ENCODE measurements at places on chromosomes 3 and 15.
A peak's percentile ranks its signal among the peaks of the same experiment; 100 is the strongest.

DNA sequence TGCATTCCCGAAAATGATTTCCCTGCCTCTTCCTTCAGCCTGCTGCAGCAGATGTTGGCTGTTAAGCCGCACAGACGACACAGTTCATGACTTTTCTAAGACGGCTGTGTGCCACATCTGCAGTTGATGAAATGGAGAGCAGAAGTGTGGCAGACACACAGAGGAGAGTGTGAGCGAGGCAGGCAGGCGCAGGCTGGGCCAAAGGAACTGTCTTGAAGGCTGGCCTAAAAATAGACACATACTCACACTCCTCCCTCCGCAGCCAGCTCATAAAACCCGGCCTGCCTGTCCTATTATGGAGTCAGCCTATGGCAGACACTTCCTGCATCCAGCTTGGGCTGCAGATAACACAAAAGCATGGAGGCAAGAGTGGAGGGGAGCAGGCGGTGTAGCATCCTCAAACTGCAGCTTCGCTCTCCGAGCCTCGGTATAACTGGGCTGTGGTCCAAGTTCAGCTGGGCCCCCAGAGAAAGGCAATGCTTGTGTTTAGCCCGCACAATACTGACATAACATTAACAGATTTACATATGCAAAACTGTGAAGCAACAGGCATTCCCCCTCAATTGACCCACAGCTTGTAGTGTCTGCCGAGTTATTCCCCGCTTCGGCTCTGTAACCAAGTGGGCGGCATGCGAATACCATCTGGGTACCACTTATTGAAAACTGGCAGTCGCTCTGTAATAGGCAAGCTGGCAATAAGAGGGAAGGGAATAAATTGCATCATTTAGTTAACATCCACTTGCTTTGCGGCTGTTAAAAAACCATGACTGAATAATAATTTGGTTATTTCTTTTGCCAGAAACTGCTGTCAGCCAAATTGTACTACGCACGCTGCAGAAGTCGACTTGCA is 40.8 kb downstream of the FOXP1 start:
- no peak for DNase-seq

- no peak for DNase-seq
These were observed 43.0 kb downstream of the BCL2L10 start for GRCh38 chr15:52069559-52069958.

- DNase-seq: no peak
These were observed 39.1 kb upstream of the LRTM1 start for GRCh38 chr3:54966979-54967378.

GRCh38 chr3:78066287-78066686 is 1026.4 kb downstream of the ROBO2 start:
- DNase-seq: no peak

DNA sequence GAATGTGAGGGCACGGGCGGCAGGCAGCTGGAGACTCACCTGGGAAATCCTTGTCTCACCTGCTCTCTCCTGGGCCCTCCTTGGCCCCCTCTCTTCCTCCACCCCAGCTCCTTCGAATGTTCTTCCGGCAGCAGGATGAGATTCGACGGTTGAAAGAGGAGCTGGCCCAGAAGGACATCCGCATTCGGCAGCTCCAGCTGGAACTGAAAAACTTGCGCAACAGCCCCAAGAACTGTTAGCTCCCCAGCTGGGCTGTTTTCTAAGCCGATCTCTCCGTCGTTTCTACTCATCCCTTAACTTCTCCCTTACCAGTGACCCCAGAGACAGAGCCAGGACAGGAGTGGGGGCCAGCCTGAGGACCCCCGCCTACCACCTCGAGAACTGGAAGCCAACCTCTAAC is 95.0 kb downstream of the ANP32A start:
- DNase-seq: peak; percentile 38

GRCh38 chr3:4163011-4163410 is 140.2 kb upstream of the SETMAR start:
- no peak for DNase-seq

GRCh38 chr15:74680456-74680855 is 15.4 kb downstream of the EDC3 start:
- DNase-seq: no peak

DNA sequence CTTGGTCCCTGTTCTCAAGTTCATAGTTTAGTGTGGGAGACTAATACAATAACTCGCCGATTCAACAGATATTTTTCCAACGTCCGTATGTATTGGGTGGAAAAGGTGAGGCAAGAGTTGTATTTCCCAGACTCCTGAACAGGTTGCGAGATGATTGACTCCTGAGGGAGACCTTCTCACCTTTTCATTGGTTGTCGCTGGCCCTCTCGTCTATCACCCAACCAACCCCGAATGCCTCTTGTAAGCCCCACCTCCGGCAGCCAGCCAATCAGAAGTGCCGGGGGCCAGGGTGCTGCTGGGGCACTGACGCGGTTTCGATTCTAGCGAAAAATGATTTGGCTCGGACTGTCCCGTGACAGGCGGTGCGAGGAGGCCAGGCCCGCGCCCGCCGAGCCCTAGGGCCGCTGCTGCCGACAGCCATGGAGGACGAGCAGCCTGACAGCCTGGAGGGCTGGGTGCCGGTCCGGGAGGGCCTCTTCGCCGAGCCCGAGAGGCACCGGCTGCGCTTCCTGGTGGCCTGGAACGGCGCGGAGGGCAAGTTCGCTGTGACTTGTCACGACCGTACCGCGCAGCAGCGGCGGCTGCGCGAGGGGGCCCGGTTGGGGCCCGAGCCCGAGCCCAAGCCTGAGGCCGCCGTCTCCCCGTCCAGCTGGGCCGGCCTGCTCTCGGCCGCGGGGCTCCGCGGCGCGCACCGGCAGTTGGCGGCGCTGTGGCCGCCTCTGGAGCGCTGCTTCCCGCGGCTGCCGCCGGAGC is at the start of gene WHAMM:
TSS of gene WHAMM (plus strand) at position 321 of the 753 bp plus-strand sequence. CDS start at position 420, 99 bp downstream.
- peak; percentile 99 for DNase-seq

GRCh38 chr3:179526989-179527391 is 35.7 kb upstream of the ACTL6A start:
- no peak for DNase-seq

GRCh38 chr15:92392462-92392861 is 1.2 kb upstream of the ST8SIA2 start:
- DNase-seq: no peak

- no peak for DNase-seq
These were observed 28.3 kb downstream of the SRP14 start for GRCh38 chr15:40010686-40011085.

GRCh38 chr3:122576174-122576940 is 1.1 kb upstream of the PARP15 start:
- DNase-seq: no peak

DNA sequence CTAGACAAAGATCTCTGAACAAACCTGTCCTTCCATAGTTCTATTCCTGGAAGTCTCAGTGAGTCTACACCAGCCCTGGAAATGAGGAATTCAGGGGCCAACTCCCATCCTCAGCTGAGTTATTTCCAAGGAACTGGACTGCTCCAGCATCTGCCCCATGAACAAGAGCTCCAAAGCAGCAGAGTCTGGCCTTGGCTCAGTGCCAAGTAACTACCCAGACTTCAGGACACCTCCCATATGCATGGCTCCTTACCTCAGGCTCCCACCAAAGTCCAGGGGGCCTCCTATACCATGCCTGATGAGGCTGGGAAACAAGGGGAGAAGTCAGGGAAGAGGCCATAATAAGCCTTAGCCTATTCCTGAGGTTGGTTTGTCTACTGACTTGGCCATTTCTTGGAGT is 45.0 kb downstream of the FAIM start:
- DNase-seq: no peak

DNA sequence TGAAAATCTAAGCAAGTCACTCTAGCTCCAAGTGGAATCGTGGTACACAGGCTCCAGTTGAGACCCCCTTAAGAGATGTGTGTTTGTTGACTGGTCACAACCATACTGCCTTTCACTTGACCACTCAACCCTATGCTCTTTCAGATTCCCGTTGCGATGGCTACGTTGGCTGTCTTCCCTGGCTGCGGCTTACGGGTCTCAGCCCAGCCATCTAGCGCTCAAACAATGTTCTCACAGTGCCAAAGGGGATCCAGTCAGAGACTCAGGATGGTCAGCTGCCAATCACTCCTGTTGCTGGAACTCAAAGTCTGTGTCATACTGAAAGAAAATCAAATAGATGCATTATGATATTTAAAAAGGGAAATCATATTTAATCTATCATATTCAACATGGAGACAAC is 237.6 kb downstream of the ITPR1 start:
- no peak for DNase-seq

DNA sequence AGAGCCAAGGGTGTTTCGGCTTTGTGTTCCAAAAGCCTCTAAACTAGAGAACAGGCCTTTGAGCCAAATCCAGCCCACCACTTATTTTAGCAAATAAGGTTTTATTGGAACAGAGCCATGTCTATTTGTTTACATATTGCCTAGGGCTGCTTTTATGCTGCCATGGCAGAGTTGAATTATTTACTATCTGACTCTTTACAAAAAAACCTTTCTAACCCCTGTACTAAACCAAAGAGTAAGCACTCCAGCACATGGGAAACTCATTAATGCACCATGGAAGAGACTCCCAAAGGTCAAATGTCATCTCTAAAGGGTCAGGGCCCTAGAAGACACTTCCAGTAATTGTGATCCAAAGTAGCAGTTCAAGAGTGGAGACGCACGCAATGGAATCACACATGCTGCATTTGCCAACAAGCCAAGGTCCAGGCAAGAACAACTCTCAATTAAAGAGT is 22.3 kb downstream of the OSBPL10 start:
- no peak for DNase-seq

DNA sequence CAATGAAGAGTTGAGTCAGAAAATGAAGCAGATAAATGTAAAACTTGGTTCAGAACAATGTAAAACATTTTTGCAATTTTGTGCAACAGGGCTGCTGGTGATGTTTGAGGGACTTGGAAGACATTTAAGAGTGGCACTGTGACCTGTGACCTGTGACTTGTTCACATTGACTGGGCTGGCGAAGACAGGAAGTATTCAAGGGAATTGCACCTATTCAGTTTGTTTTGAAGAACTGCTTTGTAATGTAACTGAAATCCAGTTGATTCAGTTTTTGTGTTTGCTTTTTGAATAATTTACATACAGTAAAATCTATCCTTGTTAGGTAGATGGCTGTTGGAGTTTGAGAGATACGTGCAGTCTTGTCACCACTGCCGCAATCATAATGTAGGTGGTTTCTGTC is 35.4 kb downstream of the MCTP2 start:
- DNase-seq: no peak

GRCh38 chr3:140370686-140371085 is 307.2 kb upstream of the TRIM42 start:
- no peak for DNase-seq

- DNase-seq: no peak
These were observed 140.9 kb downstream of the KCNMB2 start for GRCh38 chr3:178676942-178677790.

DNA sequence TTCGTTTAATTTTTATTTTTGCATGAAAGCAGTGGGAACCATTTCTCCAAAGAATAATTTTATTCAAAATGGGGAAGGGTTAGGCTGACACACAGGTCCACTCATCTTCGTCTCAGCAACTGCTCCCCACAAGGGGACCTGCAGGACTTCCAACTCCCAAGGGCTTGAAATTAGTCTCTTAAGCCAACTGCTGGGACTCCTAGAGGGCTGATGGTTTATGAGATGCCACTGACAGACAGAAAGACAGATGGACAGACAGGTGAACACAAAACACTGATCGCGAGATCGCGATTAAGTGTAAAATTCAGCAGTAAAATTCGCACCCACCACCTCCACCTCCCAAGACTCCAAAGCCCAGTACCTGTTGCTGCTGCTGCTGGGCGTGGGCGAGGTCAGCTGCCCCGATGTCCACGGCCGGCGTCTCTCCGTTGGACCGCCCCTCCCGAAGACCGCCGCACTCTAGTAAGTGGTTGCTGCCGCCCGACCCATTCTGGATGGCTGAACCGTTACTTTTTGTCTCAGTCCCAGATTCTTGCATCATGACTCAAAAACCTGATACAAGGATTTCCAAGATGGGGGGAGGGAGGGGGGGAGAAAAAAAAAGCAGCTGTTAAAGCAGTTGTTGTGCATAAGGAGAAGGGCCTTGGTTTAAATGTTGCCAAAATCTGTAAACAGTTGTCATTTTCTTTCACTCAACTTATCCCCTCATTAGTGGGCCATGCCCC is 385.5 kb downstream of the FOXP1 start:
- DNase-seq: no peak

DNA sequence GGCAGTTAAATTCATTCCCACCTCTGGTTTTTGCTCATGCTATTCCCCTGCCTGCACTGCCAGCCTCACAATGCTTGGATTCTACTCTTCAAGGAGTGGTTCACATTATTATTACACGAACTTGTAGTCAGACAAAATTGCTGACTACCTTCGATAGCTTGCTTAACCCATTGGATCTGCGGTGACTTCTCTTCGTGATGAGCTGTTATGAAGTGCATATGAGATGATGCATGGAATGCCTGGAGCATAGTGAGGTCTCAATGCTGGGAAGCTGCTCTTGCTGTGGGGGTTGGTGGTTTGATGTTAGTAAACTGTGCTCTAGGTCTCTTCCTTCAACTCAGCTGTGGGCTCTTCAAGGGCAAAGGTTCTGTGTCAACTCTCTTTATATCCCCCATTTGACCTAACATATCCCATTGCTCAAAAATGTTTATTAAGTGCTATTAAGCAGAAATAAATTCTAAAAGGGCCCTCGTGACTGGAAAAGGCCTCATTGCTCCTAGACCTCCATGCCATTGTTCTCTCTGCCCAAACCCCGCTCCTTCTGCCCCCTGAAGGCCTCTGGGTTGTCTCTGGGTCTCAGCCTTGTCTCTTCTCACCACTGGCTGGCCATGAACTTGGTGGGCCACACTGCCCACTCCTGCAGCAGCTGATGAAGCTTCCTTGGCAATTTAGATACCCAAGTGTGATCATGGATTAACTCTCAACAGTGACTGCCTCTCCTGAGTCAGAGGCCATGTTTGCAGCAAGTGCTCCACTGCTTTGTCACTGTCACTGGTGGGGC is 4.5 kb upstream of the SLCO2A1 start:
- DNase-seq: no peak

DNA sequence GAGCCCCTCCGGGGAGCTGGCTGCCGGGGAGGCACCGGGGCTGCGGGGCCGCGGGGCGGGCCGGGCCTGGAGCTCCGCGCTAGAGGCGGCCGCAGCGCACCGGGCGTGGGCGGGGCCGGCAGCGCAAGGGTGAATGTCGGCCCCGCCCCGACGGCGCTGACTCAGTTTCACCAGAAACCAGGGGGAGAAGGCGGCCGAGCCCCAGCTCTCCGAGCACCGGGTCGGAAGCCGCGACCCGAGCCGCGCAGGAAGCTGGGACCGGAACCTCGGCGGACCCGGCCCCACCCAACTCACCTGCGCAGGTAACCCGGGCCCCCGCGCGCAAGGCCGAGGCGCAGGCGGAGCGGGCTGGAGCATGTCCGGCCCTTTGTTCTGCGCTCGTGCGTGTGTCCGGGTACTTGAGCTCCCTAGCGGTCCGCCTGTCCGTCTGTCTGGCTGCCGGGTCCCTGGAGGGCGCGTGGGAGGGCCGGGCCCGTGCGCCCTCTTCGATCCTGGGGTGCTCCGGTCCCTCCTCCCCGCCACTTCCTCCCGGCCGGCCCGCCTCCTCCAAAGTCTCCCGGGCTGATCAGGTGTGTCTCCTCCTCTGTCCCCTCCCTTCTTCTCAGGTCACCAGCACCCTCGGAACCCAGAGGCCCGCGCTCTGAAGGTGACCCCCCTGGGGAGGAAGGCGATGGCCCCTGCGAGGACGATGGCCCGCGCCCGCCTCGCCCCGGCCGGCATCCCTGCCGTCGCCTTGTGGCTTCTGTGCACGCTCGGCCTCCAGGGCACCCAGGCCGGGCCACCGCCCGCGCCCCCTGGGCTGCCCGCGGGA is at the start of gene SPINT1:
TSS of gene SPINT1 (plus strand) at position 164 of the 811 bp plus-strand sequence. CDS start at position 671, 507 bp downstream.
- peak; percentile 88 for DNase-seq
